Fibroblast of mammary gland (primary cell): ENCODE measurements at places on chromosomes 3 and 15.

GRCh38 chr15:77021803-77022381 lies 27.0 kb downstream of the PSTPIP1 start:
- peak; percentile 47 for DNase-seq

- DNase-seq: no peak
These were observed 469.6 kb downstream of the EDEM1 start for GRCh38 chr3:5657106-5657505.

GRCh38 chr15:87567406-87568030 lies 689.0 kb downstream of the NTRK3 start:
- DNase-seq: no peak

DNA sequence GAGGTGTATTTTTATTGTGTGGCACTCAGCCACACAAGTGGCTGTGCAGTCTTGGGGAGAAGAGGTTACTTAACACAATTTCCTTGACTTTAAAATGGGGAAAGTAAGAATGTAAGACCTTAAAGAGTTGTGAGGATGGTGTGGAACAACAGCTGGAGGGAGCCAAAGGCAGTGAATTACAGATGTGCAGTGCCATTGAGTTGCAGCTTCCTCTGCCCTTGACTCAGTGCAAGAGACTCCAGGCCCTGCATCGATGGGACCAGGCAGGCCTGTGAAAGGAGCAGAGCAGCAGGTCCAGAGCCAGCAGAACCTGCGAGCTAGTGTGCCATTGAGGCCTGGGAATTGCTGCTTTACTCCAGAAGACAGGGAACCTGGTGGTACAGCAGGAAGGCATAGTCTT lies 27.2 kb downstream of the EEFSEC start:
- peak; percentile 16 for DNase-seq

DNA sequence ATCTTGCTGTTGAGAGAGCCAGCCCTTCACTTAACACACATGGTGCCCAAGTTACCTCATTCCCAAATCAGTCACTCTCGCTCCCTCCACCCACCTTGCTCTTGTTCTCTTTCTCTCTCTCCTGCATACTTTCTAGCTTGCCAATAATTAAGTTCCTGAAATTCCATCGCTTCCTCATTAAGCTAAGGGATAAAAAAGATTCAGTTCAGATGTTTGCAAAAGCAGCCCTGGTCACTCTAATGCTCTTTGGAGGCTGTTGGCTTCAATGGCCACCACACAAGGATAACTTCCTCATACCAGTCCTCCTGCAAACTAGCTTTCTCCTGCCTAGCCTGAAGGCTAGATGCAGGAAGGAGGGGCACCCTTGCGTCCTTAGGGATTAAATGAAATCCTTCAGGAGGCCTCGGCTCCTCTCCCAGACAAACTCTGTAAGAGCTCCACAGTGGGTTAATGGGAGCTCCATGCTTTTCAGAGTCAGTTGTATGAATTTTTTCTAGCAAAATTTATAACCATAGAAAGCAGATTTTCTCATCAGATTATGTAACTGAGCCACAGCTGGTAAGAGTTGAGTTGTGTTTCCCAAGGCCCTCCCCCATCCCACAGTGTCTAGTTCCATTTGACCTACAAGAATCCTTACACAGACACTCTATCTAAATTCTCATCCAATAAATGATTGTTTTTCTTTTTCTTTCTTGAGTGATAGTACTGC lies 176.6 kb upstream of the TRIM42 start:
- DNase-seq: no peak

GRCh38 chr15:39888243-39888642 lies 31.8 kb downstream of the GPR176 start:
- DNase-seq: no peak

- no peak for DNase-seq
These were observed 1.8 kb upstream of the IQGAP1 start for GRCh38 chr15:90386221-90386620.

GRCh38 chr3:52020796-52021195 lies 25.1 kb upstream of the RPL29 start:
- DNase-seq: no peak

- DNase-seq: no peak
These were observed 30.7 kb downstream of the SCN11A start for GRCh38 chr3:39021029-39021428.

GRCh38 chr15:57883701-57884100 lies 177.2 kb downstream of the POLR2M start:
- no peak for DNase-seq

DNA sequence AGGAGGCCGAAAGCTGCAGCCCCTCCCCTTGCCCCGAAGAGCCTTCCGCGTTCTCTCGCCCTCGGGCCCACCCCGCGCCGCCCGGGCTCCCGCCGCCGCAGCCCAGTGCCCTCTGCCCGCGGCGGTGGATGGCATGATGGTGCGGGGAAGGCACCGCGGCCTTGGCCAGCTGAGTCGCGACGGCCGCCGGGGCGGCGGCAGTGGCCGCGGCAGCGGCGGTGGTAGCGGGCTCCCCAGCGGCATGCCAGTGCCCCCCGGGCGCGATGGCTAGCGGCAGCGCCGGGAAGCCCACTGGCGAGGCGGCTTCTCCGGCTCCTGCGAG lies 1.2 kb downstream of the TLNRD1 start:
- DNase-seq: no peak

- no peak for DNase-seq
These were observed 66.8 kb downstream of the FLNB start for GRCh38 chr3:58074997-58075396.

DNA sequence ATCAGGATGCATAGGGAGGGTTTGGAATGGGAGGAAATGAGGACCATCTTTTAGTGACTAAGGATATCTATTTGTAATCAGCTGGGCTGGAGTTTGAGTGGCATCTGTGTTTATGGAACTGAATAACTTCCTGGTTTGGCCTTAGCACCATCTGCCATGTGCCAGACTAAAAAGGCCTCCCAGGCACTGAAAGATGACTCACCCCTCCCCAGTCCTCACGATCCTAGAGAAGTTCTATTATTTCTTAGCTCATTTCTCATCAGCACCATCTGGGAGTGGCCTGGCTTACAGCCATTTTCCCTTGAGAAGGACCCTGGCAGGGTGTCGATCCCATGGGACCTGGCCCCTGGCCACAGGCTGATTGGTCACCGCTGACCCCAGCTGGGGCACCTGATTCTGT lies 23.9 kb upstream of the CTXND1 start:
- DNase-seq: peak; percentile 70

DNA sequence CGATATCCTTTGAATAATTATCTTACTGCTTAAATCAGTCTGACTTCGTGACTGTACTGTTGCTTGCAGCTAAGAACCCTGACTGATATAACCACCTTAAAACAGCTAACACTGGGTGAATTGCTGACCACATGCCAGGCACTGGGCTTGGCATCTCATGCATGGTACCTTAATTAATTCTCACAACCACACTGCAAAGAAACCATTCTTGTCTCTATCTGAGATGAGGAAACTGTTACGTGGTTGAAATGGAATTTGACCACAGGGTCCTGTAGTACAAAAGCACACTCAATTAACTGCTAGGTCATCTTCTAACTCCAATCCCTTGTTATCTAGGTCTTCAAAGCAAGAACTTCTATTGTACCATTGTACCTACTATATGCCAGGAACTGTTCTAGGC lies 92.7 kb upstream of the PRICKLE2 start:
- no peak for DNase-seq

DNA sequence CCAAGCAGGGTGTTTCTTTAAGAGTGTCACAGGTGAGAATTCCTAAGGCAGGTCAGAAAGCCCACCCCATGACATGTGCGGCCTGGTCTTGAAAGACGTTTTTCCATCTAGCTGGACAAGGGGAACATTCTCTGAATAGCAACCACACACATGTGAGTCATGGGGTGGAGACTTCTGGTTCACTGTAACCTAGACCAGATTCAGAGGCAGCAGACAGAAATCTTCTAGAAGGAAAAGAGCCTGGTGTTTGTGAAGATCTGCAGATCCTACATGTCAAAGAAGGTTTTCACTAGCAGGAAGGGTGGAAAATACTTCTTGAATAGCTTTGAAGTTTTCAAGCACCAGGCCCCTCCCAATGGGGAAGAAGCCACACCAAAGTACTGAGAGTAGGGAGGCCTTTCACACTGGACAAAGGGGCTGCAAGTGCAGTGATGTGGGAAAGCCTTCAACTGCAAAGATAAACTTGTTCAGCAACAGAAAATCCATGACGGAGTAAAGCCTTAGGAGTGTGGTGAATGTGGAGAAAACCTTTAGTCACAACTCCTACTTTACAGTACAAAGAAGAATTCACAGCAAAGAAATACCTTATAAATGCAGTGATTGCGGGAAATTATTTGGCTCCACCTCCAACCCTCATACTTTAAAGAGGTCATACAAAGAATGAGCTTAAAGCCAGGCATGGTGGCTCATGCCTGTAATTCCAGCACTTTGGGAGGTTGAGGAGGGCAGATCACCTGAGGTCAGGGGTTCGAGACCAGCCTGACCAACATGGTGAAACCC lies 17.6 kb downstream of the ADAM10 start:
- DNase-seq: peak; percentile 78

DNA sequence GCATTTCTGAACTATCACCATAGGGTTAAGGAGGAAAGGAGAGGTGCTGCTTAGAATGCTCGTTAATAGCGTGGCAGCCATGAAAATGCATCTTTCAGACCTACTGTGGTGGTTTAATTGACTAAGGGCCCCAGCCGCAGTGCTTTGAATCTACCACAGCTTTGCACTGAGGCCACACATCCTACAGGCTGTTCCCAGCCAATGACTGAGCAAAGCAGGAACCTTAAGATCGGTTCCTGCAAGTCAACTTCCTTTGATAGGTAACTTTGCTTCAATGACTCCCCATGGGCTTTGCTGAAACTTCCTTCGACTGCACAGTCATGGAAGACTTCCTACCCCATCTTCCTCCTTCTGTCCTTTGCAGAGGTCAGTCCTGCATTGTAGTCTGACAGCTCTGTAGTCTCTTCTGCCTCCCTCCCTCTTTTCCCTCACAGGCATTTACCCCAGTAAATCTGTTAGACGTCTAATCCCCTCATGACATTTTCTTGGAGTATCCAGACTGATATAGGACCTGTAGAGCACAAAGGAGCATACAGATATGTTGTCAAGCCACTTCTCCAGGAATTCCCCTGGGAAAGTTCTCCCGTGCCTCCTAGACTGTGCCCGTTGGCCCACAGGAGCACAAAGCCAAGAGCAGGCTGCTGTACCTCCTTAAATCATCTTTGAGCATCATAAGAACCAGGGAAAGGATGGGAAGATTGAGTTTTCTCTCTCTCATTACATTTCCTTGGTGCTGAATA lies 2.6 kb upstream of the BCL2A1 start:
- DNase-seq: no peak

DNA sequence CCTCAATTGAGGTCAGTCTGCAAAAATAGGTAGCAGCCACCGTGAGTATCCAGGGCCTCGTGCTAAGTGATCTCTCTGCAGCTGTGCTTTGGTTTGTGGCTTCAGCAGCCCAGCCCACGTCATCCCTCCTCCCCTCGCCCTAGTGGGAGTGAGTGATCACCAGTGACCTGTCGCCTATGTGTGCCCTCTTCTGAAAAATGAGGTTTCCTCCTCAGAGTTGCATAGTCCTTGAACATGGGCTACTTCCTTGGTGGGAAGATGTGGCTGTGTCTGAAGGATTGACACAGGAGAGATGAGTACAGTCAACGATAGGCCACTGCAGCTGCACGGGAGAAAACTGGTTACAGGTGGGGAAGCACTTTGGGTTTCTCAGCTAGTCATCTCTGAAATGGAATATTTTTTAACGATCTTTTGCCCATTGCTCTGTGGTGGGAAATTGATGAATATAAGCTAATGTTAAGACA lies 144.8 kb upstream of the BHLHE40 start:
- no peak for DNase-seq

- DNase-seq: no peak
These were observed 238.7 kb upstream of the TMCO5A start for GRCh38 chr15:37695719-37696118.

- no peak for DNase-seq
These were observed 37.9 kb downstream of the PSTPIP1 start for GRCh38 chr15:77032647-77033416.

DNA sequence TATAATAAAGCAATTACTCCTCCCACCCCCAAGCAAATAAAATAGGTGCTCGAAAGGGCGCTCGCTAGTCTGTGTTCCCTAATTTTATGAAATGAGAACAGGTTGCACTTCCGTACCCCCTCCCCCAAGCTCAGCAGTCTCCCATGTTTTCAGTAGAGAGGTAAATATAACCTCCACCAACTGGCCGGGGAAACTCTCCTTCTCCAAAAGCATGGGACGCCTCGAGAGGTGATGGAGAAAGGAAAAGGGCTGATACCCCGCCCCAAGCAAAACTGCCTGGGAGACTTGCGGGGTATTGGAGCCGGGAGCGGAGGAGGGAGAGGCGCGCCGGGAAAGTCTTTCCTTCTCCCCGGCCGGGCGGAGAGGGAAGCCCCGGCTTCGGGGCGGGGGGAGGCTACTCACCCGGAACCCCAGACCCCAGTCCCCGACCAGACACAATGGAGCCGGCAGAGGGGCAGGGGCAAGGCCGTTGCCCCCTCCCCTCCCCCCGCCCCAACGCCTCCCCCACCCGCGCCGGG lies 605 bp downstream of the DCUN1D1 start:
- no peak for DNase-seq

GRCh38 chr3:103629391-103629790 lies 1194.6 kb downstream of the ZPLD1 start:
- no peak for DNase-seq

DNA sequence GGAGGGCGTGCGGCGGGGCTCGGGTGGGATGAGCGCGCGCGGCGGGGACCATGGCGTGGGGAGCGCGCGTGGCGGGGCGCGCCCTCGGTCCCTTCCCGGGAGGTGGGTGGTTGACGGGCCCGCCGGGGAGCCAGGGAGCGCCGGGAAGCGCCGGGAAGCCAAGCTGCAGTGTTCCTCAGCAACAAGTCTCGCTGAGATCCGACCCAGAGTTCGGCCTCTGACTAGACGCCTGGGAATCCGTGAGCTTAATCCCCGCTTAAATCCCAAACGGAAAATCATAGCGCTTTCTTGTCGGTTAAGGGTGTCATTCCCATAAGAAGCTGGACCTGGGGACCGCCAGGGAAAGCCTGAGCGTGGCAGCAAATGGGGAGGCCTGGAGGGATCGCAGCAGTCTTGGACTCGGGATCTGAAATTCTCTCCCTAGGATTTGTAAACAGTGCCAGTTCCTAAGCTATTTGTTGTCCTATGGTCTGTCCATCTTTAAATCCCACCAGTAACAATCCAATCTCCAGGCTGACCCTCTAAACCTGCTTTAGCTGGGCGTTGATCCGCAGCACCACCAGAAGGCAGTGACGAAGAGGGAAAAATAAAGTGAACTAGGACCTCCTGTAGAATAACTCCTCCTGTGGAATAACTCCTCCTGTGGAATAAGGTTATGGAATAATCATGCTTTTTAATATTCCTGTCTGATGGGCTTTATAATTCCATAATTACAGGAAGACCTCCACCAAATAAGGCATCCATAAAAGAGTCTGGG lies 570 bp upstream of the NEDD4 start:
- DNase-seq: peak; percentile 60
